ENCODE measurements at places on chromosomes 2 and 18.

GRCh38 chr2:60079562-60079961, 473.9 kb downstream of the BCL11A start:
- no peak for DNase-seq

DNA sequence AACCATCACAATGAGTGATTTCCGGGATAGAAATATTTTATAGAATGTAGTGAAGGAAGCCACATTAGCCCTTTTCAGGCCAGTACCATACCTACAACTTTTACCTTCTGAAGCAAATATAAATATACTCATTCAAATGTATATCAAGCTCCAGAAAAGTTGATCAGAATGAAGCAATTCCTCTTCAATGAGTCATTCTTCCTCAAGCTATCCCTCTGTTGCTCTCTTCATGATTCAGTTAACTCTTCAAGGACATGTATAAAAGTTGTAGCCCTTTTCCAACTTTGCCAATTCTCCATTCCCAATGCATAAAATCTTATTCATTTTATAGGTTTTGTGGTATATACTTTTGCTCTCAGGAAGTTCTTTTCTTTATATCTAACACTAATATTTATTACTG, 242.1 kb upstream of the RGPD4 start:
- no peak for DNase-seq

GRCh38 chr18:74243127-74243526, 48.6 kb downstream of the CYB5A start:
- DNase-seq: no peak

DNA sequence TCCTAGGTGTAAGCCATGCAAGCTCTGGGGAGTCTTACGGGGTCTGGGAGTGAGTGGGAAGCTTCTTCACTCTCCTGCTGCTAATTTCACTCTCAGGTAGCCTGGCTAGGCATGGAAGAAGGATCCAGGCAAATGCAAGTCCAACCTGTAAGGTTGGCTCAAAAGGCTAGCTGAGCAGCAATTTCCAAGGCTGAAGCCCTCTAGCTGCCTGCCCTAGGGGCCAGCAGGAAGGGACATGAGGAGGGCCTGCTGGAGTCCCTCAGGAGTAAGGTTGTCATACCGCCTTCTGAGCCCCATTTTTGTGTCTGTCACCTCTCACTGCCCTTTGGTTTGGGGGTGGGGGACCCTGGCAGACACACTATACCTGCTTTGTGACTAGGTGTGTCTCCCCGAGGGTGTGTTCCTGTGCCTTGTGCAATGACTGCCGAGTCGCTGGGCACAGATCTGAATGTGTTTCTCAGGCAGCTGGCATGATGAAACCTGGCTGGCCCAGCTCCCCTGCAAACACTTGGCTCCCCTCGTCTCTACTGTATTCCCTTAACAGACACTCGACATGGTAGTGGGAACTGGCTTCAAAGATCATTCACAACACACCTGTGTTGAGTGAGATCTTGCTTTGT, 123.9 kb upstream of the FAM136A start:
- DNase-seq: no peak

- no peak for DNase-seq
Observed at GRCh38 chr2:28269019-28269784, 123.5 kb upstream of the FOSL2 start.

GRCh38 chr2:27211241-27211942, 449 bp upstream of the ATRAID start:
- no peak for DNase-seq

- no peak for DNase-seq
Observed at GRCh38 chr2:99112617-99113016, 28.9 kb upstream of the C2orf15 start.

- no peak for DNase-seq
Observed at GRCh38 chr18:34159691-34160185, 65.0 kb downstream of the NOL4 start.

DNA sequence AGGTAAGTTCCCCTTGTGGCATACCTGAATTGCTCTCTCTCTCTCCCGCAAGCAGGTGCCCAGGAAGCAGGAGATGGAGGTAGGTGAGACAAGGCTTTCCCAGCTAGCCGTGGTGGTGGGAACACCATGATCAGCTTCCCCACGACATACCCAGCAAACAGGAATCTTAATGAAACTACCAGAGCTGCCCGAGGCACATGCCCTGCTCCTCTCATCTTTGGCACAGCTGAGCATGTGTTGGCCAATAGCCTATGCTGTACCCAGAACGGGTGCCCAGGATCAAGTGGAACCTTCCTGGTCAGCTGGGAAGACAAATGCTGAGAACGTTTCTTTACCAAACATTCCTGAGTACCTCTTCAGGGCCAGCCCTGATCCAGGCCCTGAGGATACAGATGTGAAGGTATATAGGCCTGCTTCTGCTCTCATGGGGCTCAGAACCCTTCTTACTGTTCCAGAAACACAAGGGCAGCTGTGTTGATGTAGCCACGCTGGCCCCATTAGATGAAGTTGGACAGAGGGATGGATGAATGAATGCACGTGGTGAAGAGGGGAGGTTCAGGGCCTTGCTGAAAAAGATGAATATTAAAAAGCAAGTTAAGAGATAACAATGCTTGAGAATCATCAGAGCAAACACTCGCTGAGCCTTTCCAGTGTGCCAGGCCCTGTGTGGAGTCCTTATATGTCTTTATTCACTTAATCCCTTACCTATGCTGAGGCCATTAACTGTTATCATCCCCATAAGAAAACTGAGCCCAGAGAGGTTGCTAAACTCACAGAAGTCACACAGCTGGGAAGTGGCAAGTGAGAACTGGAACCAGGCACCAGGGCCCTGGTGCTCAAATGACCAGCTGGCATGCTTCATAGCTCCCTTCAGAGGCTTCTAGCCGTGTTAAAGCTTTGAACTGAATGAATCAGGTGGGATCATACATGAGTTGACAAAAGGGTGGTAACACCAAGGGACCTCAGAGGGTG, 68.8 kb upstream of the TMEM247 start:
- no peak for DNase-seq

- DNase-seq: no peak
Observed at GRCh38 chr2:172672114-172672513, 63.5 kb upstream of the RAPGEF4 start.

- DNase-seq: no peak
Observed at GRCh38 chr2:201425952-201426351, 25.3 kb downstream of the TRAK2 start.

DNA sequence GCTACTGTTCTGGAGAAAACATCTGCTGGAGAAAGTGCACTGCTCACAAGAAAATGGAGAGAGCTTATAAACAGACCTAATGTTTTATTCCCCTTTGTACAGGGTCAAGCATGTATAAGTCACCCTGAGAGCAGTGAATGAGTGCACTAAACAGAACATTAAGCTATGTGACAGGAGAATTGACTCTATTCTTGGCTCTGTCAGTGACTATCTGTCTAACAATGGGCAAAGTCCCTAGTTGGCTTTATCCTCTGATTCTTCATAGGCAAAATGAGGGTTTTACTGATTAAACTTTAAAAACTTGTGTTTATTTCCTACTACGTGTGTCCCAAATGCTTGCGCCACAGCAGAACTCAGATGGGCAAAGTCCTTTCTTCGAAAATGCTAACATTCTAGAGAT, 655.1 kb upstream of the SLC39A10 start:
- DNase-seq: no peak

DNA sequence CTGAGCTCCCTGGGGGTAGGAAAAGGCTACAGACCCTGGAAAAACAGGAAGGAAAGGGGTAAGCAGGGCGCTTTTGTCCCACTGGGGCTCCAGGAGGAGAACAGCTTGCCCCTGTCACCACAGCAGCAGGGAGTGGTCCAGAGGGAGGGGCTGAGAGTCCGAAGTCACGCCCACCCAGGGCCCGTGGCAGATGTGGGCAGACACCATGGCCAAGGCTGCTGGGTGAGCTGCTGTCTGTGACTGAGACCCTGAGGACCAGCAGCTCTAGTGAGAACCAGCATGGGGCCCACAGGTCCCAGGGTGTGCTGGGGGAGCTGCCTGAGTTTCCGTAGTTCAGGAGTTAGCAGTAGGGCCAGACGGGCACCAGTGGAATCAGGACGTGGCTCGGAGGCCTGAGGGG, 162.0 kb downstream of the SPP2 start:
- DNase-seq: no peak

- no peak for DNase-seq
Observed at GRCh38 chr2:236718207-236718992, 148.8 kb downstream of the ACKR3 start.

GRCh38 chr2:122251158-122251557, 495.7 kb downstream of the TSN start:
- no peak for DNase-seq

- no peak for DNase-seq
Observed at GRCh38 chr2:231634412-231634811, 41.7 kb downstream of the TEX44 start.

GRCh38 chr18:59788791-59789106, 91.5 kb upstream of the CCBE1 start:
- DNase-seq: no peak

DNA sequence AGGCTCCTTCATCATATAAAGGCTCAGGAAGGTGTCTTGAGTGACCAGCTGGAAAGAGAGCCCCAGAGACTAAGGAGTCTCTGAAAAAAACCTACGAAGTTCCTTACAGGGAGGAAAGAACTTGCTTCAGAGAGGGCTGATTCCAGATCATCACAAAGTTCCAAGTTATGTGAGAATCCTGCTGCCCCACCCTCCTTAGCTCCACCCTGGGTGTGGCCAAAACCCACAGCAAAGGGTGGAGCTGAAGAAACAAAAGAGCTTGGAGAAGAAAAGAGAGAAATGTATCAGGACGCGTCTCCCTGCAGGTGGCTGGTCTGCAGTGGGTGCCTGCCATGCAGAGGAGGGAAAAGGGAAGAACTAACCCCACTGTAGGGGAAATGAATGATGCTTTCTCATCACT, 32.8 kb upstream of the ZNF396 start:
- DNase-seq: no peak

DNA sequence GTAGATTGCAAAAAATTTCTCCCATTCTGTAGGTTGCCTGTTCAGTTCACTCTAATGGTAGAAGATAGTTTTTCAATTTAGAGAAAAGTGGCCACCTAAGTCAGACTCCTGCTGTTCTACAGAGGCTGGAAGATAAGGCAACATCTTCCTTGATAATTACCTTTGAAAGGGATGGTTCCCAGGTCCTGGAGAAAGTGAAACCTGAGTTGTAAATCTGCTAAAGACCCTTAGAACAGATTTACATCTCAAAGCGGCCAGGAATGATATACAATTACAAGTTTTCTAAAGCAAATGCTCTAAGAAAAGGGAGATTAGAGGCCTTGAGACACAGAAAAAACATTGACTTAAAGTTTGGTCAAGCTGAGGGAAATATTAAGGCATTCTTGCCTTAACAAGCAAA, 1350.2 kb upstream of the FAM98A start:
- DNase-seq: no peak

DNA sequence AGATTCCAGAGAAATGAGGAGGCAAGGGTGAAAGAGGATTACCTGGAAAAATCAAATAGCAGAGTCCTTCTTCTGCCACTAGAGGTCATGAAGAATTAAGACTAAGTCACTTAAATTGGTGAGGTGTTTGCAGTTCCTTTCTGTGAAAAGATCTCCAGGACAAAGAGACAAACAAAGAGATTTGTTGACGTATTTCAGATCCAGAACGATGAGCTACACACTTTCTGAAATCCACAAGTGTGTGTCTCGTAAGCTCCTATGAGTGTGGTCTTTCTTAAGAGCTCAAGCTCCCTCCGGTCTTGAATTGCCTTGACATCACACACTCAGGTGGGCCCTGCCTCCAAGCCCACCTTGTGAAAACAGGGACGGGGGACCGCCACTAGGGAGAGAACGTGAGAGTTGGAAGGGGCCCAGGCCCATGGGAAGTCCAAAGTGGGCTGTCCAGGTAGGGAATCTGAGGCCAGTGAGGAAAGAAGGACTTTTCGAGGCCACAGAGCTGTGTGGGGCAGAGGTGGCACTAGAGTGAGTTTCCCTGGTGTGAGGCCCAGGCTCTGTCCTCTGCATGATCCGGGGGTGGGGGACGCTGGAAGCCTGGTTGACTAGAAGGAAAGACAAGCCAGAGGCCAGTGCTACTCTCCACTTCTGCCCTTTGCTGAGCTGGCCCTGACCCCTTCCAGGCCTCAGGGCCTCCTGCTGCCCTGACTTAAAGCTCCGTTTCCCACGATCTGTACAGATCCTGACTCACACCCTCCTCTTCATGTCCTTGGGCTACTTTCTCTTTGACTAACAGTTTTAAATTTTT, 168.1 kb upstream of the NCK2 start:
- peak; percentile 15 for DNase-seq

- no peak for DNase-seq
Observed at GRCh38 chr18:23570912-23571504, 15.3 kb downstream of the NPC1 start.

GRCh38 chr2:147558620-147559019, 286.2 kb upstream of the ACVR2A start:
- no peak for DNase-seq

- no peak for DNase-seq
Observed at GRCh38 chr2:101274142-101274541, 21.5 kb downstream of the CNOT11 start.

GRCh38 chr2:176997792-176998169, 214.8 kb upstream of the HNRNPA3 start:
- no peak for DNase-seq

DNA sequence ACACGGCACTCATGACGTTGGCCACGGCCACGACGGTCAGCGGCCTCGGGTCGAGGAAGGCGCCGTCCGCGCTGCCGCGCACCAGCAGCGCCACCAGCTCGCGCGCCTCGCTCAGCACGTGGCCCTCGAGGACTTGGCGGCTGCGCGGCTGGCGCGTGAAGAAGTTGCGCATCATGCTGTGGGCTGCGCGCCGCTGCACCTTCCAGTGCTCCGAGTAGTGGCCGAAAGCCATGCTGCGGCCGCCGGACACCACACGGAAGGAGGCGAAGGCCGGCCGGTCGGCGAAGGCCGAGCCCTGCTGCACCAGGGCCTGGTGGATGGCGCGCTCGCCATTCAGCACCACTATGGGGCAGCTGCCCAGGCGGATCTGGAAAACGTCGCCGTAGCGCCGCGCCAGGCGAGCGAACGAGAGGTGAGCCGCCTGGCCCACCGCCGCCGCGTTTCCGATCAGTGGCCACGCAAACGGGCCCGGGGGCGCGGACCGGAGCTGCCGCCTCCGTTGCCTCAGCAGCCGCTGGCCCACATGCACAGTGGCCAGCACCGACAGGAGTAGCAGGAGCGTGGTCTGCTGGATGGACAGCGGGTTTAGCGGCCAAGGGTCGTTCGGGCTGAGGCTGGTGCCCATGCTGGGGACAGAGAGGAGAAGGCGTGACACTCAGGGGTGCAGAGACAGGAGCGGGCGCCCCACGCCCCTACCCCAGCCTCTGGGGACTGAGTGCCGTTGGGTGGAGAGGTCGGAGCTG, 1.0 kb downstream of the CYP1B1 start:
- DNase-seq: no peak

GRCh38 chr2:130963849-130964793, 127.4 kb downstream of the ARHGEF4 start:
- DNase-seq: peak; percentile 49

DNA sequence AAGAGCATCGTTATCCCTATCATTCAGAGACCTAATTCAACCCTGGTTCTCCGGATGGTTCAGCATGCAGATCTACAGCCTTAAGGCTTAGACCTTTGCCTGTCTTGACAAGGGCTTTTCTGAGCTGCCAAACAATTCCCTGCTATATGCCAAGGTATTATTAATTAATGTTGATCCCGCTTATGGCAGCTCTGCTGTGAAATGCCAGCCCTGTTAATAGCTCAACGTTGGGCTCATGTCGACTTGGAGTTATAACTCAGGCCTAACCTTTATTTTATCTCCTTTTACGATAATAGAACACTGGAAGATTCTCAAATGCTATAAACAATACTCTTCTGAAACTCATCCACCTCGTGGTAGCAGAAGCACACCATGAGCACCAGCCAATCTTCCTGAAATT, 188.6 kb downstream of the TMEM247 start:
- DNase-seq: no peak

GRCh38 chr2:143140864-143141661, 11.8 kb downstream of the ARHGAP15 start:
- DNase-seq: no peak

Data from GM19239 (cell line).